Adrenal gland (tissue), 19 donors: ENCODE measurements at places on chromosomes 6 and 20. TPM values are rescaled to one million over a fixed set of nuclear protein-coding genes. Genes with fewer than 3 reads are reported as not detected.

RSPO4 gene
- 0.16 TPM for polyA plus RNA-seq

IYD gene
- polyA plus RNA-seq = not detected

SYNGAP1 gene
- 5.0 TPM for polyA plus RNA-seq

GPR63 gene
- polyA plus RNA-seq = 1.1 TPM

TCFL5 gene
- 5.8 TPM for polyA plus RNA-seq

FAM83B gene
- not detected for polyA plus RNA-seq

DEFB124 gene
- polyA plus RNA-seq = 0.20 TPM

BEND3 gene
- 0.64 TPM for polyA plus RNA-seq

RGS17 gene
- polyA plus RNA-seq = 0.16 TPM

C6orf15 gene
- polyA plus RNA-seq = not detected

PAQR8 gene
- polyA plus RNA-seq = 2.3 TPM

- DNase-seq = no peak
These were observed 177.1 kb downstream of the CDH26 start for GRCh38 chr20:60135276-60135675.

DNA sequence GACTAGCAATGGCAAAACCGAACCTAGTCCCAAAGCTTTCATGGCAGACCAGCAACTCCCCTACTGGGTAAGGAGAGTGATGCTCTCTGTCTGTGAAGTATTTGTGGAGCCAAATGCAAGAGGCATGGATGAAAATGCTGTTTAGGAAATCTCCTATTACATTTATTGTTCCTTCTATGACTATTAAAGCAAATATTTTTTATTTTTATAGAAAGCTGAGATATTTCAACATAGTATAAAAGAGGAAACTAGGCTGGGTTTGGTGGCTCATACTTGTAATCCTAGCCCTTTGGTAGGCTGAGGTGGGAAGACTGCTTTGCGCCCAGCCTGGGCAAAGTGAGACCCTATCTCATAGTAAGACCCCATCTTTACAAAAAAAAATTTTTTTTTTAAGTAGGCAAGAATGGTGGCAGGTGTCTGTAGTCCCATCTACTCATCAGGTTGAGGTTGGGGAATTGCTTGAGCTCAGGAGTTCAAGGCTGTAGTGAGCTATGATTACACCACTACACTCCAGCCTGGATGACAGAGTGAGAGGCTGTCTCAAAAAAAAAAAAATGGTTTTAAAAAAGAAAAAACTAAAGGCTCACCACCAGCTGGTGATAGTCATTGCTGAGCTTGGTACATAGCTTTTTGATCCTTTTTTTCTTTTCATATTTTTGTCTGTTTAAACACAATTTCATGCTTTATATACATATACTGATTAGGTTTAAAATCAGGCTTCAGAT lies 11.3 kb downstream of the KDM1B start:
- DNase-seq = no peak

DNA sequence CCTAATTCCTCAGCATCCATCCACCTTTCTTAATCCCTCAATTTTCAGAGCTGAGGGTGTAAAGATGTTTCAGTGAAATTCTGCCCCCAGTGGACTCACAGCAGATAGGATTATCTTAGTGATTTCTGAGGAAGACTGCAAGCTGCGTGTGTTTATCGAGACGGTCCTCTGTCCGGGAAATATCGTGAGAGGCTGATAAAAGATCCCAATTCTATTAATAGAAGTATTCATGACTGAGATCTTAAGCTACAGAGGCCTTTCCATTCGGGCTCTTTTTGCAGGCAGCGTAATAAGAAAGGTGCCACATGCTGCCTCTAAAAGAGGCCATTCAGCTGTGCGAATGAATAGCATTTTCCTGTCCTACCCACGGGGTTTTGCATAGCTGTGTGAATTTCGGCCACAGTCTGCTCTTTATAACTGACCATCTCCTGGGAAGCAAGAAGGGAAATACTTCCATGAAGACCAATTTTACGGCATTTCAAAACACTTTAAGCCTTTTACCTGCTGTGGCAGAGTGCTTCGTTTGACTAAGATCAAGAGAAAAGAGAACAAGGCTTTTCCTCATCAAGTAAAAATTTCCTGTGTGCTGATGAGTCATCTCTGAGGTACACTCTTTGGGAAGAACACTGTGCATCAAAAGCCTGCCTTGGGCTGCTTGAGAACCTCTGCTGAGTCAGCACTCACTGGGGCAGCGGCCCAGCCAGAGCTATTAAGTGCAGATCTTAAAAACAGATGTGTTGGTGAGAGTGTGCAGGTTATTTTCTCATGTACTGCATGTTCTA lies 208.8 kb downstream of the ARHGAP18 start:
- peak; percentile 87 for DNase-seq

- DNase-seq = no peak
These were observed 60.1 kb downstream of the MMS22L start for GRCh38 chr6:97222903-97223302.

DNA sequence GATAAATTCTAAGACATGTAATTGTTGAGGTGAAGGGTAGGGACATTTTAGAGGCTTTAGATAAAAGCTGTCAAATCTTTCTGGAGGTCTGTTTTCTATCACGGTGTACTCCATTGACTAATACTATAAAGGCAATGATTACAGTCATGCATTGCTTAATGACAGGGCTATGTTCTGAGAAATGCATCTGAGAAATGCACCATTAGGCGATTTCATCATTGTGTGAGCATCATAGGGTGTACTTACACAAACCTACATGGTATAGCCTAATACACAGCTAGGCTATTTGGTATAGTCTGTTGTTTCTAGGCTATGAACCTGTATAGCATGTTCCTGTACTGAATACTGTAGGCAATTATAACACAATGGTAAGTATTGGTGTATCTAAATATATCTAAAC lies 71.3 kb upstream of the FYN start:
- DNase-seq = no peak

DNA sequence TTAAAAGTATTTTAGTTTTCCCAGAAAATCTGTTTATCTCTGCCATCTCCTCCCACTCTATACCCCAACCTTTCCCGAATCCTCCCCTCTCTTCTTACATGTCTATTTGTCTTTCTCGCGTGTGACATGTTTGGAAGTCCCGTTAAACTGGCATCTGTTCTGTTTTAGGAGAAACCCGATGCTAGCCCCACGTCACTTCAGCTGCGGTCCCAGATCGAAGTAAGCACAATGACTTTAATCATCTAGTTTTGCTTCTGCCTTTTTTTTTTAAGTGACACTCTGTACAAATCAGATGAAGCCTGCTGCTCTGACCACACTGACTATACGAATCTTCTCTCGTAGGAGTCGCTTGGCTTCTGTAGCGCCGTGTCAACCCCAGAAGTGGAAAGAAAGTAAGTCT lies 97.4 kb downstream of the SASH1 start:
- no peak for DNase-seq

DNA sequence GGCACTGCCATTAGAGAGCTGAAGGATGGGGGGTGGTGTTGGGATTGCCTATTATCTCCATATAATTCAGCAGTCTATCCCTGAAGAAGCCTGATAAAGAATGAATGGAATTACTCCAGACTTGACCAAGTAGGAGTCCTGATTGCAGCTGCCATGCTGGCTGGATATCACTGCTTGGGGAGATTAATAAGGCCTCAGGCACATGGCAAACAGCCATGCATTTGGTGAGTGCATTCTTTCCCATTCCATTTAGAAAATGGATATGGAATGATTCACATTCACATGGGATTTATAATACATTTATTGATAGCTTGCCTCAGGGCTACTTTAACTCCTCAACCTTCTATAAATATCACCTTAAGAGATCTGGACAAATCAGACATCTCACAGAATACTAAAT lies 49.6 kb upstream of the HLA-A start:
- no peak for DNase-seq

- DNase-seq = no peak
These were observed 131.0 kb downstream of the ID4 start for GRCh38 chr6:19968201-19968600.

DNA sequence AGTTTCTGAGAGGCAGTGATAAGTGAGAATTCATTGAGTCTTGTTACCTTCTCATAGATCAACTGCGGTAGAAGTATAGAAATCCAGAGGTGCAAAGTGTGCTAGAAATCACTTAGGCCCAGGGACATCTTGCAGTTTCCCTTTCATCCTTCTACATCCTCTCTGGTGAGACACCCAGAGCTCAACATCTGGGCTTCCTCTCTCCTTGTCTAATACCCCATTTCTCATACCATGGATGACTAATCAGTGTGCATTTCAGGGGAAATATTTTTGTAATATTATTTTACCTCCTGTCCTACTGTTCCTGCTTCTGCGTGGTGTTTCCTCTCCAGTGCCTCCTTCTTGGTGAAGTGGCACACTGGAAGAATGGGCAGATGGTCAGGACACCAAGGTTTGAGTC lies 322.4 kb downstream of the TFAP2B start:
- DNase-seq = no peak

GRCh38 chr20:49700411-49701185 lies 13.1 kb downstream of the B4GALT5 start:
- DNase-seq = no peak

DNA sequence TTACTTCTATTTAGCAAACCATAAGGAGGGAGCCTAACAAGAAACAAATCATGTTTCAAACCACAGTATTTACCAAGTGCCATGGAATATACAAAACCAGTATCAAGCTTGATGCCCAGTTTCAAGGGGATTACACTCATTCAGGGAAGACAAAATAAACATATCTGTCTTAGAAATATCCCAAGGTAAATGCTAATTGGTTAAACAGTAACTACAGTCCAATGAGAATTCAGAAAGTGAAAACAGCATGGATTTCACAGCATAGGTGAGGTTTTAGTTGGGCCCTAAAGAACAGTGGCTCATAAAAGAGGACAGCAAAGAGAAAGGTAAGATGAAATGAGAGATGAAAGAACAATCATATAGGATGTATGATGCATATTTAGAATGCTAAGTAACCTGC lies 110.3 kb downstream of the CHD6 start:
- no peak for DNase-seq

- DNase-seq = no peak
These were observed 6.0 kb upstream of the HMGN3 start for GRCh38 chr6:79240509-79240908.

DNA sequence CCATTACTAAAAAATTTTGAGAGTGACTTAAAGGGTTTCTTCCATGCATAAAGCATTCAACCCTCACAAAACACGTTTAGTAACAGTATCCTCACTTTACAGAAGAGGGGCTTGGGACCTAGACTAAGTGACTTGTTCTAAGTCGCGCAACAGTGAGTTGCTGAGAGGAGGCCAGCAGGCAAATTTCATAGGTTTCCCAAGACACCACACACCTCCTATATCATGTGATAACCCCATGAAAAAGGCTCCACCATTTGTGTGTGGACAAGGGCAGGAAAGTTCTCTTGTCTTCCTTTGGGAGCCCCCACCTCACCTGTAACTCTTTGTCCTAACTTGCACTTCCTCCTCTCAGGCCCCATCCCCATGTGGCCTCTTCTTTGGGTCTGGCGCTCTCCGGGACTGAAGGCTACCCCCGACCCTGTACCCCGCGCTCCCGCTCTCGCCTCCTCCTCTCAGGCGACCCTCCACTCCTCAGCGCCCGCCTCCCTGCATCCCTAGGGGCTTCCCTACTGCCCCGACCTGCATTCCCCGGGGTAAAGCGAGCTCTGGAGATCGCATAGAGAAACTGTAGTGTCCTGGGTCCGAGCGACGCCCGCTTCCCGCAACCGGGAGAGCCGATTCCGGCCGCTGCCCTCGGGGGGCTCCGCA lies 392 bp downstream of the PSMB8 start:
- no peak for DNase-seq

DNA sequence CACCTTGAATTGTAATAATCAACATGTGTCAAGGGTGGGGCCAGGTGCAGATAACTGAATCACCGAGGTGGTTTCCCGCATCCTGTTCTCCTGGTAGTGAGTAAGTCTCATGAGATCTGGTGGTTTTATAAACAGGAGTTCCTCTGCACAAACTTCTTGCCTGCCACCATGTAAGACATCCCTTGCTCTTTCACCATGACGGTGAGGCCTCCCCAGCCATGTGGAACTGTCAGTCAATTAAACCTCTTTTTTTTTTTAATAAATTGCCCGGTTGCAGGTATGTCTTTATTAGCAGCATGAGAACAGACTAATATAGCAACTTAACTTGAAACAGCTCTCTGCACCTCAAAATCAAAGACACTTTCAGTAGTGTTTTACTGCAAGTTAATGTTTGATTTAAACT lies 121.6 kb downstream of the OGFRL1 start:
- no peak for DNase-seq

GRCh38 chr20:15039088-15039752 lies 701.8 kb upstream of the FLRT3 start:
- DNase-seq = no peak

DNA sequence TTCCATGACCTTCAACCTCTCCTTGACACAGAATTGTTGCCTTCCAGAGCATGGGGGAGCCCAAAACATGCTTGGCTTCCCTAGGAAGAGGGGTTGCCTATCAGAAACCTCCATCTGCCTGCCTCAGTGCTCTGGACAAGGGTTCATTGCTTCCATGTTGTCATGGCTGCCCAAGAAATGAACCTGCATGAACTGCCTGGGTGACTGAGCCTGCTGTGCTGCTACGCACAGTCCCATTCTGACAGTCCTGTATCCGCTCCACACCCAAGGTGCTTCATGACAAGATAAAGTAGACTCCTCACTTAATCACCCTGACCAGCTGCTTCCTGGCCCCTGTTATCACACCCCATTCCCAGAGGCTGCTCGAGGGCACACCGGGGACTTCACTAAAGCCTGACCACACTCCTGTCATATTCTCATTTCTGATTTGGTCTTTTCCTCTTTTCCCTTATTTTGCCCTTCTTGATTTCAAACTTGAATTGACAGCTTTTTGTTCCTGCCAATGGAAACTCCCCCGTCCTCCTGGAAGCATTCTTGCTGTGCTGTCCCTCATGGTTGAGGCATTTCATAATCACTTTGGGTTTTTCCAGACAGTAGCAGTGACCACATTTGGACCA lies 31.9 kb downstream of the GMPR start:
- DNase-seq = no peak

GRCh38 chr6:17038316-17038715 lies 63.5 kb upstream of the STMND1 start:
- DNase-seq = no peak

GRCh38 chr6:80872199-80872950 lies 765.9 kb downstream of the BCKDHB start:
- no peak for DNase-seq

DNA sequence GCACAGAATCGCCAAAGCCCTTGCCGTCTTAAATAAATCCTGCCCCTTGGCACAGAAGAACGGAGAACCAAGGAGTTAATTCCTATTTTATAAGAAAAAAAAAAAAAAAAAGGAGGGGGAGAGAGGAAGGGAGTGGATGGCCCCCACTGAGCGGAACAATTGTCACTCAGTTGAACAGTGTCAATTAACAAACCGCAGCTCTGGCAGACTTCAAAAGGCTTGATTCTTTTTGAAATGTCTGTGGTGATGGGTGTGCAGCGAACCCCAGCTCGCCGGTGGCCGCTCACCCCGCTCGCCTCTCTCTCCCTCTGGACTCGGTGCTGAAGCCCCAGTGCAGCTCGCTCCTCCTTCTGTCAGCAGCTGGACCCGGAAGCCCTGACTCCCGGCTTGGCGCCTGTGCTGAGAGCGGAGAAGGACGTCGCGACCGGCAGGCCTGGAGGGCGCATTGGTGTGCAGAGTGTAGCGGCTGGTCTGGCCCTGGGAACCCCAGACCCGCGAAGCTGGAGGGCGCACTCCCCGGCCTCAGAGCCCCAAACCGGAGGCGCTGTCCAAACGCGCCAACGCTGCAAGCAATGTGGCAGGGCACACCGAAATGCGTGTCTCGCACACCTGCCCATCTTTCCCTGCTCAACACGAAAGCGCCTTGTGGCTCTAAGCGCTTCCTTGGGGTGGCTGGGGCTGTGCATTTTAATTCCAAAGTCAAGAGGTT lies 3.4 kb downstream of the LINC00237 start:
- DNase-seq = no peak

GRCh38 chr20:21608777-21609176 lies 94.9 kb upstream of the NKX2-2 start:
- DNase-seq = no peak
